ENCODE measurements at places on chromosomes 7 and 10.

DNA sequence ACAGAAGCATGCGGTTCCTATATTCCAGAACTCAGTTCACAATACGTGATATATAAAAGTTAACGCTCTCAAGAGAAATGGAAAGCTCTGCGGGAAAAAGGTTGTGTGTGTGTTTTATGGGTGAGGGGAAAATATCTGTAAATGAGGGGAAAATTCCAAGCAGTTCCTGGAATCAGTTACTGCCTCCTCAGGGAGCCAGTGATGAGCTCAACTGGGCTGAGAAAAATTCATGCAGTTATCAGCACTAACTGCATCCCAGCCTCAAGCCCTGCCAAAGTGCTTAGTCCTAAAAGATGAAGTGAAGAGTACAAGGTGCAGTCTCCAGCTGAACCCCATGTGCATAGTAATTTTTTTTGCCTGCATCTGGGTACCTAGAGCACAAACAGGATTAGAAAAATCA is 191.9 kb downstream of the CDK14 start:
- no peak overlapping the region for H3K4me3 ChIP-seq
- H3K36me3 ChIP-seq = no peaks in the 10 kb centered on the region
- no peaks in the 10 kb centered on the region for H3K27me3 ChIP-seq
- no peak overlapping the region for H3K27ac ChIP-seq

DNA sequence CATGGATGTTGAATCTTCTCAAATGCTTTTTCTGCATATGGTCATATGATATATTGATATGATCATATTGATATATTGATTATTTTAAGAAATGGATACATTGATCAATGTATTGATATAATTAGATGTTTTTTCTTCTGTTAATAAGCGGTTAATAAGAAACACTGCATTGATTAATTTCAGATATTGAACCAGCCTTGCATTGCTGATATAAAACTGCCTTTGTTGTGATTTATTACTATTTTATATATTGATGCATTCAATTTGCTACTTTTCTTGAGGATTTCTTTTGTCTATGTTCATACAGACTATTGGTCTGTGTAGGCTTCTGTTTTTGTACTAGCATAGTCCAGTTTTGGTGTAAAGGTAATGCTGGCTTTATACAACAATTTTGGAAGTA is 79.7 kb upstream of the ELN start:
- no peaks in the 10 kb centered on the region for H3K4me1 ChIP-seq
- H3K27me3 ChIP-seq = no peaks in the 10 kb centered on the region
- H3K27ac ChIP-seq = no peak overlapping the region
- no peak overlapping the region for H3K4me3 ChIP-seq

- H3K27ac ChIP-seq = no peak overlapping the region
- H3K36me3 ChIP-seq = peaks cover 5% of the 10 kb centered on the region
Observed at GRCh38 chr10:69241575-69241974, 21.4 kb downstream of the HKDC1 start.

DNA sequence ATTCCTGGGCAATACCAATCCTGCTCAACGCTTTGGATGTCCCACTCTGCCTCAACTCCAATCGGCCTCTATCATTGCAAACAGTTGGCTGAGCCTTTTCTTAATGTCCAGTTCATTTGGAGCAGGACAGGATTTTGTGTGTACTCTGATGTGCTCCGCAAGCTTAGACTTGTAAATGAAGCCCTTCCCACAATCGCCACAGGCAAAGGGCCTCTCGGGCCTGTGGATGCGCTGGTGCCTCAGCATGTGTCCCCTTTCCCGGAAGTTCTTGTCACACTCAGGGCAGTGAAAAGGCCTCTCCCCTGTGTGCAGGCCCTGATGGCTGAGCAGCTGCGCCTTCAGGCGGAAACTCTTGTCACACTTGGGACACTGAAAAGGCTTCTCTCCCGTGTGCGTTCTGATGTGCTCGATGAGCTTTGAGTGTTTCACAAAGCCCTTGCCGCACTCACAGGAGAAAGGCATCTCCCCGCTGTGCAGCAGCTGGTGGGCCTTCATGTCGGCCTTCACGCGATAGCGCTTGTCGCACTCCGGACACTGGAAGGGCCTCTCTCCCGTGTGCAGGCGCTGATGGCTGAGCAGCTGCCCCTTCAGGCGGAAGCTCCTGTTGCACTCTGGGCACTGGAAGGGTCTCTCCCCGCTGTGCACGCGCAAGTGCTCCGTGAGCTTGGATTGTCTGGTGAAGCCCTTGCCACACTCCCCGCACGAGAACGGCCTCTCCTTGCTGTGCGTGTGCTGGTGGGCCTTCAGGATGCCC is 20.0 kb downstream of the ZNF786 start:
- H3K27me3 ChIP-seq = no peaks in the 10 kb centered on the region
- H3K4me1 ChIP-seq = no peaks in the 10 kb centered on the region
- no peak overlapping the region for H3K4me3 ChIP-seq
- DNase-seq = no peak

- H3K4me1 ChIP-seq = peaks cover 66% of the 10 kb centered on the region
- H3K27ac ChIP-seq = peak overlapping the region; percentile 76
- H3K4me3 ChIP-seq = peak overlapping the region; percentile 4
- no peak for DNase-seq
- no peaks in the 10 kb centered on the region for H3K36me3 ChIP-seq
Observed at GRCh38 chr7:5692845-5693278, 88.6 kb downstream of the RNF216 start.
